Choroid plexus epithelial cell (primary cell): ENCODE measurements at places on chromosomes 12 and 14.

GRCh38 chr14:101954501-101954900 is 9.9 kb upstream of the DYNC1H1 start:
- no peak for DNase-seq

DNA sequence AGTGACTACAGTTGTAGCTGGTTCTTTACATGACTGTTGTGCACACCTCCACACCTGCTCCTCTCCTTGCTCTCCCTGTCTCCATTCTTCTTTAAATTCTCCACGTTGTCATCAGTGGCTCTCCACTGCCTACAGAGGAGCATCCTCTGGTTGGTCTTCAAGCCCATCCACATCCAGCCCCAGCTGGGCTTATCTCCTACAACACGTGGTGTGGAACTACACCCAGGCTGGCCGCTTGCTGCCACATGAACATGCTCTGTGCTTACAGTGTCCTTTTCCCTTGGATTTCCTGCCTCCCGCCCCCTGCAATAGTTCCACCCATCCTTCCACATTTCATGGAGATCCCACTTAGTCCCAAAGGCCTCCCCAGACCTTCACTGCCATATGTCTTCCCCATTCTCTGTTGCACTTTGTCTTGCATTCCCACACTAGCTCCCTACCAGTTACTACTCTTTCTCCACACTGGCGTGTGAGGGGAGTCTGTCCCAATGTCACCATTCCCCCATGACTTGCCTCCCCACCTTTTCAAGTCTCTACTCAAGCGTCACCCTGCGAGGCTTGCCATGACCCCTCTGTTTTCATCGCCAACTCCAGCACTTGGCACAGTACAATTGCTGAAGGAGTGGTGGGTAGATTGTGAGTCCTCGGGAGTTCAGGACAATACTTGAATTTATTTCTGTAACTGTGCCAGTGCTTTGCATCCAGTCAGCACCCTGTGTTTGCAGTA is 9.8 kb upstream of the MCRS1 start:
- DNase-seq, result no peak

DNA sequence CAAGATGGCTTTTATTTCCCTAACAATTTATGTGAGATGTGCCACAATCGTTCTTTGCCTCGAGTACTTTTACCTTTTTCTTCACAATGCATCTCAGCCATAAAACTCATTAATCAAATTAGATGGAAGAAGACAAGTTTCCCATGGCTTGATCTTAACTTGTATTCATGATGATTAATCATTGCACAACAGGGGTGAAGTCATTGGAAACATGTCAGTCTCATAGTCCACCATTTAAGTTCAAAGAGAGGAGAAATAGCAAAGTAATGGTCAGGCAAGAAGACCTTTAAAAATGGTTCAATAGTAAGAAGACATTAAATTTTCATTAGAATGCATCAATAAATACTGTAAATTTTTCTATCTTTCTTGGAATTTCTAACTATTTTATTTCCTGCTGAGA is 136.3 kb downstream of the FOXG1 start:
- no peak for DNase-seq

DNA sequence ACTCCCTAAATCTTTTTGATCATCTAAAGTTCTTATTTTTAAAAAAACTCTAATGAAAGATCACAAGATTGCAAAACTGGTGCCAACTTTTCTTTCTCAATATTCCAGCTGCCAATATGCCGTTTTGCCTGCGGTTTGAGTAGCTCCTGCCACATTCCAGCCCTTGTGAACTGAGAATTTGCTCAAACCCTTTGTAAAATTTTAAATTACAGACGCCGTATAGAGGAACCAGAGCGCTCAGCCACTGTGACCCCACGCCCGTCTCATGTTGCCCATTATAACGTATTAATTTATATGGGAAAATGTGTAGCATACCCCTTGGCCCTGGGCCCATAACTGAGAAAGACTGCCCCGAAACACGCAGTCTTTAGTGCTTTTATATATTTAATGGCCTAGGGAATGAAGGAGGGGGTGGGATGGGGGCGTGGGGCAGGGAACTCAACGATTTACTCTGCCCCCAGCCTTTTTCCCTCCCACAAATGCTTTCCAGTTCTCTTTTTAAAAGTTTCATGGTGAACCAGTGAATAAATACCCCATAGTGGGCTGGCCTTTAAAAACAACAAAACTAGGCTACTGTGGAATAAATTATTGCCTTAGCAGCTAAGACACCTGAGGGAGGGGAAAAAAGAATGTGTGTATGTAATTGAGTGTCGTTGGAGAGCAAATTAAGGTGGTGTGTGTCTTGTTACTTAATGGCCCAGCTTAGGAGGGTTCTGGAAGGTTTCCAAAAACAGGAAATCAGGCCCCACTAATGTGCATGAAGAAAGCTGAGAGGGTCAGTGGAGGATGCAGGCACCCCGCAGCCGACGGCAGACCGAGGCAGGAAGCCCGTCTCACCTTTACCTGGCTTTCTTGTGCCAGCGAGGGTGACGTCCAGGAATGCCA is 45.7 kb upstream of the RFLNA start:
- DNase-seq, result no peak

DNA sequence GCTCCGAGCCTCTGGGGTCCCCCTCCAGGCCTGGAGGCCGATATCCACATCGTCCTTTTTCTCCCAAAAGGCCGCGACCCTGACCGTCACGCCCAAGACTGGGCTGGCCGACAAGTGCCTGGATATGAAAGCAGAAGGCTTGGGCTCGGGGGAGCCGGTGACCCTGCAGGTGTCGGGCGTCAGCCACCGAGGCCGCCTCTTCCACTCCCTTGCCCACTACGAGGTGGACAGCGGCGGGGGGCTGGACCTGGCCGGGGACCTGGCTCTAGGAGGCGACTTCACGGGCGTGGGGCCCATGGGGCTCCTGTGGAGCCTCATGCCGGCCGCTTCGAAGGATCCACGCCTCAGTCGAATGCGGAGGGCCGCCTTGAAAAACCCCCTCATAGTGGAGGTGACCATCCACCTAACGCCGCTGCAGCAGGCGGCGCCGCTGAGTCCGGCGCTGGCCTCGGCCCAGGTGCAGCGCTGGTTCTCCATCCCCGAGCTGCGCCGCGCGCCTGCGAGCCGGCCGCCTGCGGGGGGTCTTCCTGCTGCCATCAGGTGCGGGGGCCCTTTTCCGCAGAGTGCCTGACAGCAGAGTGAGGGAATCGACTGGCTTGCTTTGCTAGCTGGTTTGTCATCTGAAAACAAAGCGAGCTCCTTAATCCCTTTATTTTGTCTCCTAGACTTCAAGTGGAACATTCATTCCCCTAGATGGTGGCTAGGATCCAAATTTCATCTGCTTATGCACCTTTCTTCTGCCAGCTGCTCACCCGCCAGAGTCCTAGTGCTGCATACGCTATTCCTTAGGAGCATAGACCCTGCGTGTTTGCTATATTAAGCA is 10.6 kb upstream of the DNAL1 start:
- peak; percentile 36 for DNase-seq

- DNase-seq, result no peak
These were observed 22.3 kb upstream of the GNS start for GRCh38 chr12:64781280-64782190.

- DNase-seq, result no peak
These were observed 66.3 kb downstream of the VRK1 start for GRCh38 chr14:96863327-96863985.

DNA sequence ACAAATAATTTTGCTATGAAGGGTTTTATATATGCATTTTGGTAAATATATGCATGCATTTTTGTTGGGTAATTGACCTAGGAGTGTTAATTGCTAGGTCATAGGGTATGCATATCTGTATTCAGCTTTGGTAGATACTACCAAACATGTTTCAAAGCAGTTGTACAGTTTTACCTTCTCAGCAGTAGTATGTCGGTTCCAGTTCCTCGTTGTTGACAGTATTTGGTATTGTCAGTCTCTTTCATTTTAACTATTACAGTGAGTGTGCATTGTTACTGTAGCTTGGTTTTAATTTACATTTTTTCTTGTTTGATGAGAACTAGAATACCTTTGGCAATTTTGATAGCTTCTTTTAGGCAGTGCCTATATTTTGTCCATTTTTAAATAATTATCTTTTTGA is 98.9 kb downstream of the ARID2 start:
- DNase-seq, result no peak
